ENCODE measurements at places on chromosomes 1 and 21.

DNA sequence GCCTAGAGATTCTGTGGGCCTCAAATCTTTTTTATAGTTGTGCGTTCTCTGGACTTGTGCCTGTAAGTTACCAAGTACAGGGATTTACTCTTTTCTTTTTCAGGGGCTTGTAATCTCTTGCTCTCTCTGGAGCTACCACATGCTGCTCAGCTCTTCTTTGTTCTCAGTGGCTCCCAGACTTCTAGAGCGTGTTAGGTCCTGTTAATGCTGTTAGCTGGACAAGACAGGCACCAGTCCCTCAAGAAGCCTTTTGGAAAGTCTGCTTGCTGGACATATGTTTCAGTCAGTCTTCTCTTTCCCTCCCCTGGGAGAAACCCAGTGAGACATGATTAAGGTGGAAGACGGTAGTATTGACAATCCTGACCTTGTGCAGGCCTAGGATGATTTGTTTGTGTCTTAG is 29.4 kb downstream of the KCNK2 start:
- H3K4me3 ChIP-seq, result no peak overlapping the region
- no peaks in the 10 kb centered on the region for H3K36me3 ChIP-seq
- H3K4me1 ChIP-seq, result no peaks in the 10 kb centered on the region
- H3K27me3 ChIP-seq, result no peaks in the 10 kb centered on the region
- no peak overlapping the region for H3K27ac ChIP-seq

- H3K27me3 ChIP-seq, result peaks cover 2% of the 10 kb centered on the region
- H3K36me3 ChIP-seq, result no peaks in the 10 kb centered on the region
- no peak for DNase-seq
- no peak overlapping the region for H3K4me3 ChIP-seq
Observed at GRCh38 chr1:67635055-67635809, 49.8 kb upstream of the GADD45A start.

- no peak overlapping the region for H3K27ac ChIP-seq
- peaks cover 9% of the 10 kb centered on the region for H3K4me1 ChIP-seq
- H3K36me3 ChIP-seq, result peaks cover 6% of the 10 kb centered on the region
- peaks cover 40% of the 10 kb centered on the region for H3K27me3 ChIP-seq
Observed at GRCh38 chr1:47183308-47184089, 6.3 kb downstream of the PDZK1IP1 start.

- H3K27ac ChIP-seq, result no peak overlapping the region
- no peaks in the 10 kb centered on the region for H3K4me1 ChIP-seq
- peaks cover 45% of the 10 kb centered on the region for H3K27me3 ChIP-seq
- no peaks in the 10 kb centered on the region for H3K36me3 ChIP-seq
Observed at GRCh38 chr1:231190456-231190855, 28.6 kb downstream of the TRIM67 start.
